ENCODE measurements at places on chromosomes 4 and X. TPM values are rescaled to one million over a fixed set of nuclear protein-coding genes. Genes with fewer than 3 reads are reported as not detected.

Gene PF4V1
- total RNA-seq: 0.72 TPM

Gene PNCK
- total RNA-seq: 1.8 TPM

Gene HSFX4
- total RNA-seq: not detected

Gene ZCCHC18
- 1.4 TPM for total RNA-seq

Gene NBDY
- total RNA-seq: 52.6 TPM

Gene FDCSP
- not detected for total RNA-seq

Gene LANCL3
- total RNA-seq: 0.10 TPM

Gene SSX3
- not detected for total RNA-seq

Data from adrenal gland (tissue), 19 donors.